Stimulated activated CD8-positive, alpha-beta memory T cell treated with anti-CD3 and anti-CD28 coated beads, Interleukin-12 subunit alpha, Interleukin-12 subunit beta, amount 100 ng/mL, for 1 hour (primary cell): ENCODE measurements at places on chromosomes 2 and 18.

GRCh38 chr2:53843595-53843994, 16.2 kb downstream of the GPR75 start:
- DNase-seq, result no peak

DNA sequence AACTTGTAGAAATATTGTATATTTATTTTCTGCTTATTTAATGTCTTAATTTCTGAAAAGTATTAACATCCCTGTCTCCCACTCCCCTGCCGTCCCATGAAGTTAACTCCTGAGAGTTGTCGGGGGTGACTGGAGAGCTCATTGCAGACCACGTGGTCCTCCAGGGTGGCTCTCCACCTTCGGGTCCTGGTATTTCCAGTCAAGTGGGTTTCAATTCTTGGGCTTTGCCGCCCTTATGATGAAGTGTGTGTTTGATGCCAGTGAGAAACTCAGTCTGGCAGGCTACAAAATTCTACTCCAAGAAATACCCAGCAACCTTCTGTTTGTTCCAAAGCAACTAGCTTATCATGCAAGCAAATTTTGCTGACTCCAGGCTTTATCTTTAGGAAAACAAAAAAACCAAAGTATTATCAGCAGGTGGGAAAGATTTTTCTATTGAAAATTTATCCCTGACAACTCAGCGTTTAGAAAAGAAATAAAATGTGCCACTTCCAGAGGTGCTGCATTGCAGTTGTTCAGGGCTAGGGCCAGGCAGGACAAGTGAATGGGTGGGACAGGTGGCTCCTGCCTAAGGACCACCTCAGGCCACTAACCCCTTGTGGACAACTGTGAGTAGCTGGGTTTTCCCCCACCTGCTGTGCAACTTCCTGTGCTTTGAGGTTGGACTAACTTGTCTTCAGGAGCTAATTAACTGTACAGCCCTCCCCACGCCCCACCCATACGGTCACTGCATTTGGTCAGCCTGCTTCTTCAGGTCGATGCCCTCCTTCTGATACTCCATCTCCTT, 46.6 kb downstream of the BCL2L11 start:
- no peak for DNase-seq

GRCh38 chr2:177037569-177037968, 175.0 kb upstream of the HNRNPA3 start:
- DNase-seq, result no peak

DNA sequence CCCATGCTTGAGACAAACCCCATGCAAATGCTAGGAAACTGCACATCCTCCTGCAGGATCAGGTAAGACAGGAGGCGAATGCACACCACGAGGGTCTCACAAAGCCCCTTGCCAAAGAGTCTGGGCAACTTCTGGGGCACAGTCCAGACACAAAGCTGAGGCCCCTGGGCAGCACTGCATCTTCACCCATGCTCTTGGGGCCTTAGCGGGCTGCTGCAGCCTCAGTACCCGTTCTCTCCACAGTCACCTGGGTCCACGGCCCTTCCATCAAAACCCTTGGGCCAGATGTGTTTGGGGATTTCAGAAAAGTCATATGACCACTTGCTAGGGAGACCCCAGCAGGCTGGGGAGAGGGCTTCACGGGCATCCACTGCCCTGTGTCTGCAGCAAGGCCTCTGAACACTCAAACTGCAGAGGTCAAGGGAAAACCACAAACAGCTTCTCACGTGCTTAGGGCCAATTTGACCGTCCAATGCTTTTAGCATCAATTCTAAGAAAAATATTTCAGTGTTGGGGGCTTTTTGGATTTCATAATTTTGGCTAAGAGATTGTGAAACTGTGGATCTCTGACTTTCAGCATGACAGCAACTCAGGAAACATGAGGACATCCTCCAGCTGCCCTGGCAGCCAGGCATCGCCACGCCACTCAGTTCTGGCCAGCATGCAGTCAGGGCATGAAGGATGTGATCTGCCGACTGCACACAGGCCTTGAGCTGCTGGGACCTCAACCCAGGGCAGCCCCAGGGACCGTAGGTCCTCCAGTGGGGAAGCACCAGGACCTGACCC, 20.0 kb downstream of the PASK start:
- no peak for DNase-seq

GRCh38 chr18:45602926-45603325, 12.3 kb upstream of the SLC14A2 start:
- DNase-seq, result no peak
